Calu3 (cell line): ENCODE measurements at places on chromosomes 7 and 10. TPM values are rescaled to one million over a fixed set of nuclear protein-coding genes. Genes with fewer than 3 reads are reported as not detected.

GRCh38 chr10:9342885-9343570 is 1288.5 kb downstream of the GATA3 start:
- DNase-seq = peak; percentile 2

DNA sequence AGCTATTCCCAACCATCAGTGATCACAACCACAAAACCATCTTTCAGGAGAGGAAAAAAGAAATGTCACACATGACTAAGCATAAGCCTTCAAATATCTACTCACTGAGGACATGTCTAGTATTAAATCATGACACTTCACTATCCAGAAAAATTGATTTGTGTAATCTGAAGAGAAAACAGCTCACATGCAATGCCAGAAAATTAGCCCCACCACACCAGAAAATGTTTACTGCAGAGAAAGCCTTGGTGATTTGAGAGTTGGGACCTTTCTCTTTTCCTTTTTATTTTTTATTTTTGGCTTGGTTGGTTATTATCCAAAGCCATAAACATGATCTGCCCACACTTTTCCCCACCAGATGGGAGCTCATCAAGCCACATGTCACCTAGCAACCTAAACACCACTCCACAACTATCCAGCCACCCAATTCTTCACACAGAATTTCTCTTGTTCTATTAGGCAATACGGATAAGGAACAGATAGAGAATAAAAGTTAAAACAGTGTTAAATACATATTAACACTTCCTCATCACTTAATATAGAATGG is 3.1 kb downstream of the PARD3 start:
- no peak for DNase-seq

- peak; percentile 28 for DNase-seq
Observed at GRCh38 chr10:124646483-124647352, 97.5 kb downstream of the FAM53B start.

DNA sequence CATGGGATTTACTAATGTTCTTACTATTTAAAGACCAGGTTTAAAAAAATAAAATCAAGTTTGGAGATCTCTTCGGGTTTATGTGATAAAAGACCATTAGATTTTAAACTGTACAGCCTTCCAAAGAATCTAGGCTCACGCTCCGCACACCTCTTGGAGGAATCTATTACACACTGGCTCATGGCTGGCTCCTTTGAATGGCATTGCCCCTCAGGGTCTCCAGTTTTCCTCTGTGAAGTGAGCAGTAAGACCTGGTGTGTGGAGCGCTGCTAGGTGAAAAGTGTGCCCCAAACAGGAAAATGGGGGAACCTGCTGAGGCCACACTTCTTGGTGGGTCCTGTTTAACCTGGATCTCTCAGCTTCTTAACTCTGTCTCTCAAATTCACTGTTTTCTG is 142.3 kb downstream of the KAT6B start:
- no peak for DNase-seq

GRCh38 chr10:69456880-69457693 is 5.8 kb downstream of the TSPAN15 start:
- peak; percentile 24 for DNase-seq

DNA sequence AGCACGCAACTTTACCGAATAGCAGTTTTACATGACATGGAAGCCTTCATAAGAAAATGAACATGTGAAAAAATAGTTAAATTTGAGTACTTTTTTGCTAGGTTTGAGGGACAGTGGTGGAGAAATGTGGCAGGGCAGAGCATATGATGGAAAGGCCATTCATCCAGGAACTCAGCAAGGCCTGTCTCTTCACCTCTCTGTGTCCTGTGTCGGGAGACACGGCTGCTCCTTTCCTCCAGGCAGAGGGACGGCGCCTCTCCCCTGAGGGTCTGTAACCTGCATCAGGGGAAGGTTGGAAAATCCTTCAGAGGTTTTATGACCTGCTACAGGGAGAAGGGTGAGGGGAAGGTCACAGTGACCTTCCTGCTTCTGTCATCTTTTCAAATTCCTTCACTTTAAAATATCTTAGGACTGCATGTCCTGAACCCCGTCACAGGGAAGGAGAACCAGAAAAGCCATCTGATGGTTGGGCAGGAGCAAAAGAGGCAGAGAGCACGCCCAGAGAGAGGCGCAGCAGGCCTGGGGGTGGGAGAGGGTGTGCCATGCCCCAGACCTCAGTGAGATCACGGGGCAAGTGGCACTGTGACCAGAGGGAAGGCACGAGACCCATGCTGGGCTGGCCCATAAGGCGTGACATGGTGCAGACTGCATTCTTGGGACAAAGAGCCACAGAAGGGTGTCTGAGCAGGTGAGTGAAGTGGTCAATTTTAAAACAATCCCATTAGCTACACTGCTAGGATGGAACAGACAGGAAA is 44.0 kb downstream of the GSDME start:
- no peak for DNase-seq

DNA sequence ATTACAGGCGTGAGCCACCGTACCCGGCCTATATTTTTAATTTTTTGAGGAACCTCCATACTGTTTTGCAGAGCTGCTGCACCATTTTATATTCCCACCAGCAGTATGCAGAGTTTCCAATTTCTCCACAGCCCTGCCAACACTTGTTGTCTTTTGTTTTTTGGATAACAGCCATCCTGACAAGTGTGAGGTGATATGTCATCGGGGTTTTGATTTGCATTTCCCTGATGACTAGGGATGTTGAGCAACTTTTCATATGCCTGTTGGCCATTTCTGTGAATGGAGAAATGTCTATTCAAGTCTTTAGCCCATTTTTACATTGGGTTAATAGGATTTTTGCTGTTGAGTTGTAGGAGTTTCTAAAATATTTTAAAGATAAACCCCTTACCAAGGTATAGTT is 22.2 kb downstream of the ENTPD7 start:
- no peak for DNase-seq

DNA sequence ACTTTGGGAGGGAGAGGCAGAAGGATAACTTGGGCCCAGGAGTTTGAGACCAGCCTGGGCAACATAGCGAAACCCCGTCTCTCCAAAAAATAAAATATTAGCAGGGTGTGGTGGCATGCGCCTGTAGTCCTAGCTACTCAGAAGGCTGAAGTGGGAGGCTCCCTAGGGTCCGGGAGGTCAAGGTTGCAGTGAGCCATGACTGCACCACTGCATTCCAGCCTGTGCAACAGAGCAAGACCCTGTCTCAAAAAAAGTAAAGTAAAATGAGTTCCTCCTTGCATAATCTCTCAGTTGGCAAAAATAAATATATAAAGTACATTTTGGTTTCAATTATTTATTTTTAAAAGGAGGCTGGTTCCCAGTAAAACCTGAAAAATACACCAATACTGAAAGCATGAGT is 11.8 kb downstream of the NANOS1 start:
- no peak for DNase-seq

DNA sequence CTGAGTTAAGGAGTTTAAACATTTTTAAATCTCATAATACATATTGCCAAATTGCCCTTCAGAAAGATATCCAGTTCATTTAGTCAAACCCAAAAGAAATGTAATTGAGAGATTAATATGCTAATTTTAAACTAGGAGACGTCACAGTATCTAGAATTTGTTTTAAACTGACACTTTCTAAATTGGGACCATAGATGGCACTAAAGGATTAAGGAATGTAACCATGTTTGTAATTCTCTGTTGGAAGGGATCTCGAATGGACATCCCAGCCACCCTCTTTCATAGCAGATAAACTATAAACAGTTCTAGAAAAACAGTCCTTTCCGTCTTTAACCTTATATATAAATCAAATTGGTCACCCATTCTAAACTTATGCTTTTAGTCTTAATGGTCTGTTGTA is 30.0 kb upstream of the SAMD9L start:
- DNase-seq = no peak

- no peak for DNase-seq
Observed at GRCh38 chr10:33153251-33153967, 181.1 kb downstream of the NRP1 start.

DNA sequence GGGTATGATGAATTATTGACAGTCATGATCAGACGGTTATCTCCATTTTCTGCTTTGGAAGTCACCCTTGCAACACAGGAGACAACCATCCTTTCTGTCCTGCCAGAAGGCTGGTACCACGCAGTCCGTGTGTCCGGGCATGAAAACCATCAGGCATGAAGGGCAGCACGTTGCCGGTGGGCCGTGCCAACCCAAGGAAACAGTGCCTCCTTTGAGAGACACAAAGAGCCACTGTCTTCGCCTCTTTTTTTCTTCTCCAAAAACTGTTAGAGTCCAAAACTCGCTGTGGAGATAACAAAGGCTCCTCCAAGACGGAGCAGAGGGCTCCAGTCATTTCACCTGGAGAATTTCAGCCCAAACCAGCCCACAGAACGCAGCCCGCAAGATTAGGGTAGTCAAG is 60.4 kb upstream of the ARHGAP21 start:
- no peak for DNase-seq

GRCh38 chr7:111370002-111370401 is 192.3 kb downstream of the IMMP2L start:
- no peak for DNase-seq

DNA sequence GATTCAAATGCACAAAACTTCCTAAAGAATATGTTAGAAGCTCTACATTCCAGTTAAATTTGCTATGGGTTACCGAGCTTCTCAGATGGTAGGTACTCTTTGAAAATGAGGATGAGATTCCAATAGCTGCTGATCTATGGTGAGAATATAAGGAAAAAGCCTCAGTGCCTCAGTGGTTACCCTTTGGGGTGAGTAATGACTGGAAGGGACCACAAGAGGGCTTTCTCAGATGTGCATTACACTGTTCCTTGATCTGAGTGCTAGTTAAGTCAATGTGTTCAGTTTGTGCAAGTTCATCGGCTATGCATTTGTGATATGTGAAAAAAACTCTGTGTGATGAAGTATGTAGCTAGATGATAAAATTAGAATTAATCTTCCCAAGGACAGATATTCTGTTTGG is 3.5 kb downstream of the NRCAM start:
- peak; percentile 4 for DNase-seq

Gene ZNF853
- total RNA-seq = 10.1 and 11.4 TPM in 2 replicates

Gene SVIL
- total RNA-seq = 111 and 147 TPM in 2 replicates

Gene CDK14
- 29.4 and 31.4 TPM in 2 replicates for total RNA-seq
